ENCODE measurements at places on chromosomes 2 and 18. TPM values are rescaled to one million over a fixed set of nuclear protein-coding genes. Genes with fewer than 3 reads are reported as not detected.

DNA sequence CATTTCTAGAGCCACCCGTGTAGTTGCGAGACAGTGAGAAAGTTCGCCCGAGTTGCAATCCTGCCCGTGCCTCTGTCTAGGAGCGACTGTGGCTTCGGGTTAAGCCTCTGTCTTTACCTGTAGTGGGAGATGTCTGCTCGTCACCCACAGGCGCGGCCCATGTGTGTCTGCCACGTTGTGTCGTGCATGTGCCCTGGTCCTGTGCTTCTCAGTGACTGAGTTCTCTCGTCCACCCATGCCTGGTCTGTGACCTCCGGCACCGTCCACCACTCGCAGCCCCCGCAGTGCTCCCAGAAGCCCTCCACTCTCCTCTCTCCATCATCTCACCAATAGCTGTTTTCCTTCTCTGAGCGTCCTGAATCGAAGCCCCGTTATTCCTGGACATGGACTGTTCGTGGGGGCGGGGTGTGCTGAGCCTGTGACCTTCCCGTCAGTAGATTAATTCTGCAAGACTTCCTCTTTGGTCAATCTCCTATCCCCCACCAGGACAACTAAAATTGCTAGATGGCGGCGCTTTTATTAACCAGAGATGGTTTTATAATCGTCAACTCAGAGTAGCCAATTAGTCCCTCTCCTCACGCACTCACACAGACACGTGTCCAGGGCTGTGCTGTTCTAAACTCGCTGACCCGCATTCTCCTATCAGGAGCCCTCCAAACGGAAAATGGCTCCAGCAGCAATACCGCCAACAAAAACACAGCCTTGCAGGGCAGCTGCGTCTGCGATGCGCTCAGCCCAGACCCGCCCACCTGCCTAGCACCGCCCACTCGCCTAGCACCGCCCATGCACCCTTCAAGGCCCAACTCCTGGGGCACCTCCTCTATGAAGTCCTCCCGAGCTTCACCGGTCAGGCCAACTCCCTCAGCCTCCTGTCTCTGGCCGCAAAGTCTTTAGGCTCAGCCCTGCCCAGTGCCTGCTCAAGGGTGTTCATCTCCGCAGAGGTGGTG lies 119.4 kb downstream of the TWIST2 start:
- peaks cover 6% of the 10 kb centered on the region for H3K4me1 ChIP-seq
- no peak overlapping the region for H3K4me3 ChIP-seq
- DNase-seq: no peak
- no peaks in the 10 kb centered on the region for H3K36me3 ChIP-seq
- H3K27me3 ChIP-seq: no peaks in the 10 kb centered on the region

GRCh38 chr2:98948956-98949739 lies 13.1 kb upstream of the CRACDL start:
- no peaks in the 10 kb centered on the region for H3K36me3 ChIP-seq
- no peaks in the 10 kb centered on the region for H3K27me3 ChIP-seq
- H3K4me1 ChIP-seq: no peaks in the 10 kb centered on the region
- no peak for DNase-seq

DNA sequence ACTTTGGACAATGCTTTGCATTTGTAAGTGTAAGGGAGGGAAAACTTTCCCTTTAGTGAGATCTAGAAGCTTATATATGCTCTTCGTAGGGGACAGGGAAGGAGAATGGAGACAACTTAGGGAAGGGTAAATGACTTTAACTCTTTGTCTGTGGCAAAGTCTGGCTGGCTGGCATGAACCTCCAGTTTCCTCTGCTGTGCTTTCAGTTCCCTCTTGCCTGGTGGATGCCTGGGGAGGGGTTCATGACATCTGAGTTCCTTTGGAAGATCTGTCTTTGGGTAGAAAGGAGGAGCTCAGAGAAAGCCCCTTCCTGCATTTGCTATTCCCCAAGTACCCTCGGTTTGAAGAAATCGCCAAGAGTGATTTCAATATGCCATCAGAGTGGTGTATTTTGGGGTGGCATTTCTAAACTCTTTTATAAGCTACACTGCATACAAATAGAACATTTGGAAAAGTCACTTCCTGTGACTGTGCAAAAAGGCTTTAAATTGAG lies 143.6 kb downstream of the VAPA start:
- peaks cover 10% of the 10 kb centered on the region for H3K4me1 ChIP-seq
- H3K36me3 ChIP-seq: no peaks in the 10 kb centered on the region
- DNase-seq: no peak

- H3K4me3 ChIP-seq: no peak overlapping the region
- no peak overlapping the region for H3K27ac ChIP-seq
- H3K4me1 ChIP-seq: no peaks in the 10 kb centered on the region
- peaks cover 19% of the 10 kb centered on the region for H3K27me3 ChIP-seq
Observed at GRCh38 chr2:88195246-88195645, 25.1 kb downstream of the THNSL2 start.

DNA sequence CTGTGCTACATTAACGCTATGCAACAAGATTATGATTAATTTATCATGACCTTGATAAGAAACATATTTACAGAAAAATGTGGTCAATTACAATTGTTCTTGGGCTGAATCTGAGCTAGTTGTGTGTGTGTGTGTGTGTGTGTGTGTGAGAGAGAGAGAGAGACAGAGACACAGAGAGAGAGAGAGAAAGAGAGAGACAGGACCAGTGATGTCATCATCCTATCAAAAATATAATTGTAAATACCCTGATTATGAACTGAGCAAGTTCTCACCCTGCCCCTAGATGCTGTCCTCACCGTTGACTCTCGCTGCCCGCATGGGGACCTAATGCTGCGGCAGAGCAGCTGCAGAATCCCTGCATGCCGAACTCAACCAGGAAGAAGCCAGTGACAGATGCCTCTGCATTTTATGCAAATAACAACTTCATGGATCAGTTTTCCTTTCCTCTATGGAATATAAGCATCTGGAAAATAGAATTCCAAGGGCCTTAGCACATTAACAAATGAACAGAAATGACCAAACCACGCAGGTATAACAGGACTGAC lies 512.5 kb downstream of the PLCL1 start:
- DNase-seq: no peak
- H3K27ac ChIP-seq: no peak overlapping the region
- peaks cover 36% of the 10 kb centered on the region for H3K27me3 ChIP-seq
- H3K4me1 ChIP-seq: no peaks in the 10 kb centered on the region
- no peak overlapping the region for H3K4me3 ChIP-seq

- no peak overlapping the region for H3K4me3 ChIP-seq
- H3K4me1 ChIP-seq: no peaks in the 10 kb centered on the region
- H3K36me3 ChIP-seq: no peaks in the 10 kb centered on the region
- DNase-seq: no peak
- H3K27me3 ChIP-seq: no peaks in the 10 kb centered on the region
Observed at GRCh38 chr2:240689975-240690374, 1.7 kb upstream of the AQP12A start.

- no peak overlapping the region for H3K27ac ChIP-seq
- peaks cover 5% of the 10 kb centered on the region for H3K4me1 ChIP-seq
- DNase-seq: no peak
- H3K36me3 ChIP-seq: no peaks in the 10 kb centered on the region
- no peak overlapping the region for H3K4me3 ChIP-seq
Observed at GRCh38 chr2:28088970-28089369, 198.4 kb downstream of the BABAM2 start.

DNA sequence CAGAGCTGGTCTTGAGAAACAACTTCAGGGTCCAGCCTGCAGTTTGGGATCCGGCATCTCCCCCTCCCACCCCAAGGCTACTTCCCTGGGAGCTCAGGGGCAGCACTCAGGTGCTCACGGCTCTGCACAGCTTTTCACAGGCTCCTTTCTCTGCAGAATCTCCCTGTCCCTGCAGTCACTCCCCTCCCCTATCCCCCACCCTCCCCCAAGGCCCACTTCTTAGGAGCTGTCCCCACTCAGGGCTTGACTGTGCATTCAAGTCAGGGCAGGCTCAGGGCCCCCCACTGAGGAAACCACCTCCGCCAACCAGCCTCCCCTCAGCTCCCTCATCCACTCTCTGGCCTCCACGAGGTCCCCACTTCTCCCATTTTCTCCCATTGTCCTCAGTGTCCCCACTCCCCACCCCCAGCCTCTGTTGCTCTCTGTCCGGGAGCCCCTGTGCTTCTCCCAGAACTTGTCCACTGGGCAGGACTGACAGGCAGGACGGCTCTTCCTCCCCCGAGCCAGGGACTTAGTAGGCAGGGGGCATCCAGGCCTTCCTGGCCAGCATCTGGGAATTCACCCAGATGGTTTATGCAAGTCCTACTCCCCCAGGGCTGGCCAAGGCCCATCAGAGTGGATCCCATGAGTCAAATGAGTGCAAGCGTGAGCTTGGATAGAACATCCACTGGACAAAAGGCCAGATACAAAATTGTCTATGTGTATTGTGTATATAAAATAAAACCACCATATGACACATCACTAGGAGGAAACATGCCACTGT lies 7.6 kb downstream of the NMUR1 start:
- H3K4me1 ChIP-seq: no peaks in the 10 kb centered on the region
- no peak overlapping the region for H3K27ac ChIP-seq
- no peak for DNase-seq

DNA sequence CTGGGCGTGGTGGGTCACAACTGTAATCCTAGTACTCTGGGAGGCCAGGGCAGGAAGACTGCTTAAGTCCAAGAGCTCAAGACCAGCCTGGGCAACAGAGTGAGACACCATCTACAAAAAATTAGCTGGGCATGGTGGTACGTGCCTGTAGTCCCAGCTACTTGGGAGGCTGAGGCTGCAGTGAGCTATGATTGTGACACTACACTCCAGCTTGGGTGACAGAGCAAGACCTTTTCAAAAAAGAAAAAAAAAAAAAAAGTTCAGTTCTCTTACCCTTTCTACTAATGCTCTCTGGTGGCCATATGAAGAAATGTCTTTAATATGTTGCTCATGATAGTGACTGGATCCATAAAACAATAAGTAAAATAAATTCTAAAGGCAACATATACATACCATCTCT lies 14.9 kb downstream of the TYW5 start:
- peaks cover 18% of the 10 kb centered on the region for H3K36me3 ChIP-seq
- H3K27me3 ChIP-seq: no peaks in the 10 kb centered on the region
- no peak overlapping the region for H3K4me3 ChIP-seq
- H3K27ac ChIP-seq: no peak overlapping the region

- DNase-seq: no peak
- no peaks in the 10 kb centered on the region for H3K36me3 ChIP-seq
- H3K4me3 ChIP-seq: no peak overlapping the region
- no peak overlapping the region for H3K27ac ChIP-seq
- H3K27me3 ChIP-seq: no peaks in the 10 kb centered on the region
Observed at GRCh38 chr2:196205011-196205766, 33.8 kb upstream of the STK17B start.

DNA sequence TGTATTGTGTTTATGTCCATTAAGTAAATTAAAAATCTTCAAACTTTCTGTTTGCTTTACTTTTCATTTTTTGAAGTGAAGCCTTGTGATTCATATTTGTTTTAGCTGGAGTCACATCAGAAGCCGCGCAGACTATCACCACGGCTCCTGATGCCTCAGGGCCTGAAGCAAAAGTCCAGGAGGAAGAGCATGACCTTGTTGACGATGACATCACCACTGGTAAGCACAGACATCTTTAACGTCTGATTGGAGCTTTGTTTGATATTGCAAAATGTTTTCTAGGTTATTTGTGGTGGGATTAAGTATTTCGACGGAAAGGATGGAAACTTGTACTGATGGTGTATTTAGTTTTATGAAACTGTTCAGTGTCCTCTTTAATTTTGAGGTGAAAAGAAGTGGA lies 164.8 kb downstream of the WDR7 start:
- H3K27me3 ChIP-seq: no peaks in the 10 kb centered on the region
- no peaks in the 10 kb centered on the region for H3K36me3 ChIP-seq
- no peak overlapping the region for H3K4me3 ChIP-seq
- no peak overlapping the region for H3K27ac ChIP-seq

GRCh38 chr2:72674982-72675915 lies 150.6 kb downstream of the EXOC6B start:
- no peak overlapping the region for H3K27ac ChIP-seq
- H3K4me1 ChIP-seq: no peaks in the 10 kb centered on the region
- no peak for DNase-seq
- H3K4me3 ChIP-seq: no peak overlapping the region

DNA sequence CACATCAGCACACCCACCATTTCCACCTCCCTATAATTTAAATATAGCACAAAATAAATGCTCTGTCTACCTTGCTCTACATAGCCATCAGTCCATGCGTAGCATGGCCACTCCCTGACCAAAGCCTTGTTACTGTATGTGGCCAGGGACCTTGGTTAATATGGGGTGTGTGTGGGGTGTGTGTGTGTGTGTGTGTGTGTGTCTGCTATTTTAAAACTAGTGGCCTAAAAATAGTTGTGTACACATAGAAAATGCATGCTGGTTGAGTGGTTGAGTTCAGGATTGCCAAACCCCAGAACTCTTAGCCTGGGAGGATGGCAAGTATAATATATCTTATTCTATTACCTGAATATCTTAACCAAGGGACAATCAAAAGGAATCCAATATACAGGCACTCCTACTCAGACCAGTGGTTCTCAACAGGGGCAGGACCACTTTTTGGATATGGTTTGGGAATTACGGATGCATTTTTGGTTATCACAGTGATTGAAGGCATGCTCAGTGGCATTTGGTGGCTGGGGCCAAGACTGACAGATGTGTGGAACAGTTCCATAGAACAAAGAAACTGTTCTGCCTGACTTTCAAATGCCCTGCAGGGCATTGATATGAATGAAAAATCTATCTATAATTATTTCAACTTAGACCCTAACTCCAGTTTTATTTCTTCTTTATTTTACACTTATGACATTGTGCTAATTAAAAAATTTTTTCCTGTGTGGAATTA lies 72.3 kb upstream of the PSME4 start:
- no peak overlapping the region for H3K4me3 ChIP-seq
- no peaks in the 10 kb centered on the region for H3K36me3 ChIP-seq

DNA sequence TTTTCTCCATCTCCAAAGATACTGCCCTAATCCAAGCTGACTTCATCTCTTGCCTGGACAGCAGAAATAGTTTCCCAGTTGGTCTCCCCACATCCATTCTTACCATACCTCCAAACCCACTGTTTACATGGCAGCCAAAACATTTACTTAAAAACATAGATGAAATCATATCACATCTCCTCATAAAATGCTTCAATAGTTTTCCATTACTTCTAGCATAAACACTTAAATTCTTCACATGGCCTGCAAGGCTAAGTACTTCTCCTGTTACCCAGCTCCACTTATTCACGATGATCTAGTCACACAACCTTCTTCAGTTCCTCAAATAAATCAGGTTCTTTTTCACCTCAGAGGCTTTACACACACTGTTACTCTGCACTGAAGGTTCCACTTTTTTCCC lies 185.8 kb upstream of the ACVR2A start:
- no peak overlapping the region for H3K4me3 ChIP-seq
- no peaks in the 10 kb centered on the region for H3K4me1 ChIP-seq
- no peak for DNase-seq
- H3K27ac ChIP-seq: no peak overlapping the region

GRCh38 chr2:2573658-2574293 lies 242.7 kb upstream of the MYT1L start:
- DNase-seq: no peak
- no peaks in the 10 kb centered on the region for H3K27me3 ChIP-seq
- no peaks in the 10 kb centered on the region for H3K4me1 ChIP-seq

The MC5R gene
- total RNA-seq: not detected

The C2orf80 gene
- total RNA-seq: not detected

The POLE4 gene
- 25.6 TPM for total RNA-seq

The FAM124B gene
- total RNA-seq: not detected

Measured in HCT116 (cell line).